ENCODE measurements at places on chromosomes 1 and 21.
A peak's percentile ranks its signal among the peaks of the same experiment; 100 is the strongest.

DNA sequence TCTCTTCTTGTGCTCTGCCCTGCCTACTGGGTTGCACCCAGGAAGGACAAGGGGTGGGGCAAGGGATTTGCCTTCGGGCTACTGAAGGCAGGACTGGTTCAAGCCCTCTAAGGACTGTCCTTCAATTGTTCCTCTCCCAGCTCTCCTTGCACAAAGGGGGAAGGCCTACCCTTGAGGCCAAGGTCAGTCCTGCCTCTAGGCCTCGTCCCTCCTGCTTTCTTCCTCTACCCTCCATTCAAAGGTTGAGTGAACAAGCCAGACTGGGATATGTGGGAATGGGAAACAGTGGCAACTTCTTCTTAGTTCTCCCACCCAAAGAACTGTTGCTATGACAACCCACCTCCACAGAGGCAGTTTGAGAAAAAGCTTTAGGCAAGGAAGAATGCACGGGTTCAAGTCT is 2.7 kb downstream of the LURAP1 start:
- no peak for DNase-seq

- no peak for DNase-seq
These were observed 90.3 kb downstream of the WLS start for GRCh38 chr1:68142036-68142435.

GRCh38 chr1:6127587-6128163 is 52.4 kb downstream of the CHD5 start:
- DNase-seq, result no peak

DNA sequence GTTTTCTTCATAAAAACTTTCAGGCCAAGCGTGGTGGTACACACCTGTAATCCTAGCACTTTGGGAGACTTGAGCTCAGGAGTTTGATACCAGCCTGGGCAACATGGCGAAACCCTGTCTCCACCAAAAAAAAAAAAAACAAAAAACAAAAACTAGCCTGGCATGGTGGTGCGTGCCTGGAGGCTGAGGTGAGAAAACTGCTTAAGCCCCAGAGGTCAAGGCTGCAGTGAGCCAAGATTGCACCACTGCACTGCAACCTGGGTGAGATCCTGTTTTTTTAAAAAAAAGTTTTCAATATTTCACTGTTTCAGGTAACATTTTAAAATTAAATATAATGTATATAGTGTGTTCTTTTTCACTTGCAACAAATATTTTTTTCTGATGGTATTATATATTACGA is 13.5 kb upstream of the B3GALT2 start:
- DNase-seq, result no peak

GRCh38 chr1:225700164-225700821 is 47.4 kb upstream of the ENAH start:
- DNase-seq, result no peak

DNA sequence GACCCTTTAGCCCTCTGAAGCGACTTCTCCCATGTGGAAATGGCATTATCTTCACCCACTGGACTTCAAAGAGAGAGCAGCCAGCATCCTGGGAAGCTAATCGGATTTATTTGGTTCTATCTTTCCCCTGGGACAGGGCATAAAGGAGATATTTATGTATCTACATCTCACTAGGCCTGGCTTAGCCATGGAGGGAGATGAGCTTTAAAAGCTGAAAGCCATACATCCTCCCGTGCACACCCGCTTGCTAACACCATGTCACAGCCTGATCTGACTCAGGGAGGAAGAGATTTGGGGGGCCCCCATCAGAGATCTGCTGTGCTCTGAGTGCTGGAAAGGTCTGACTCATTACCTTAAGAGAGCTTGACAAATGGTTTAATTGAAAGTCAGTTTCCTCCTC is 155.9 kb downstream of the PLXNA2 start:
- DNase-seq, result no peak

DNA sequence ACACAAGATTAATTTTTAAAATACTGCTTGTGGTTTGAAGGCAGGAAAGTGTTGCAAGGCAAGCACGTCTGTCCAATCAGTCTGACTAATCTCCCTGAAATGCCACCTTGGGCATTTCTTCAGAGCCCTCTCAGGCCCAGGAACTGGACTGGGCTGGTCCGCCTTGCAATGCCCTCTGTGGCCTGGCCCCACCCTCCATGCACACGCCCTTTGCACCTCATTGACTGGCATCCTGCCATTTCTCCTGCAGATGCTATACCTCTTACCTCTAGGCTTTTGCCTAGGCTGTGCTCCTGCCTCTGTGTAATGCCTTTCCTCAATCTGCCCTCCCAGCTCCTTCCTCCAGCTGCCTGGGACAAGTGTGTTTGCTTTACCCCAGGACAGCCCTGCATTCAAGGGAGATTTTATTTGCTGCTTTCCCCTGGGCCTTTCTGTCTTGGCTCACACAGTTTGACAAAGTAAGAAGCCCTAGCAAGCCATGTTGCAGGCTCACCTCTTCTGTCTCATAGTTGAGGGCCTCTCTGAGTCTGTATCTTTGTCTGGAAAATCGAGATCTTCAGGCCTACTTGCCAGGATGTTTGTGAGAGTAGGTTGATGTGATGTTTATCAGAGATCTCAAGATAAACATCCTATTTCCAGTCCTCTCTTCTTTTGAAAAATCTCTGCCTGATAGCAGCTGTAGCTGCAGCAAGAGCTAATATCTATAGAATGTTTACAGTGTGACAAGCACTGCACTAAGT is 149.2 kb upstream of the JUN start:
- DNase-seq, result peak; percentile 26

- no peak for DNase-seq
These were observed 261.5 kb upstream of the VAMP3 start for GRCh38 chr1:7509598-7509997.

- no peak for DNase-seq
These were observed 102.9 kb downstream of the PTPRC start for GRCh38 chr1:198741744-198742143.

DNA sequence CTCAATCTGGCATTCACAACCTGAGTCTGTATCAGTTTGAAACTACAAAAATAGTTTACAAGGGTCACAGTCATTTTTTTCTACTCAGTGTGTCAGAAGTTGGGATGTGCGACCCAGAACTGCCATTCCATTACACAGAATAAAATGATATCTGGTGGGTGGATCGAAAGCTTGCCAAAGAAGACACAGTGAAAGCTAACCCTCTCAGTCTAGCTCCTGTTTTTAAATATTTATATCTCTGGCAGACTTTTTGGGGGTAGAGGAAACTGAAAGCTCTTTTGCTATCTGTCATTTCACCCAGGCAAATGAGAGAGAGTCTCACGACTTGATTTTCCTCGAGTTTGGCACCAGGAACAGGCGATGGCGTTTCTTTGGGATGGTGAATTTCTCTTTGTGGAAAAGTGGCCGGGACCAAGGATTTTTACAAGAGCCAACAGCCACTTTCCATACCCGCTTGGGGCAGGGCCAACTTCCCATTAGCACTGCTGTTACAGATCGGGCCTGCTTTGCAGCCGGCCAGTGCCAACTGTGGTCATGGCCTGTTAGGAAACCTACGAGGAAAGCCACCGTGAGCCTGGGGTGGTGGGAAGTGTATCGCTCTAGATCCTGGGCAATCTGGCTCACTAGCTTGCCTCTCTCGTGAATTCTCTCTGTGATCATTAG is 185.5 kb upstream of the NFIA start:
- no peak for DNase-seq

DNA sequence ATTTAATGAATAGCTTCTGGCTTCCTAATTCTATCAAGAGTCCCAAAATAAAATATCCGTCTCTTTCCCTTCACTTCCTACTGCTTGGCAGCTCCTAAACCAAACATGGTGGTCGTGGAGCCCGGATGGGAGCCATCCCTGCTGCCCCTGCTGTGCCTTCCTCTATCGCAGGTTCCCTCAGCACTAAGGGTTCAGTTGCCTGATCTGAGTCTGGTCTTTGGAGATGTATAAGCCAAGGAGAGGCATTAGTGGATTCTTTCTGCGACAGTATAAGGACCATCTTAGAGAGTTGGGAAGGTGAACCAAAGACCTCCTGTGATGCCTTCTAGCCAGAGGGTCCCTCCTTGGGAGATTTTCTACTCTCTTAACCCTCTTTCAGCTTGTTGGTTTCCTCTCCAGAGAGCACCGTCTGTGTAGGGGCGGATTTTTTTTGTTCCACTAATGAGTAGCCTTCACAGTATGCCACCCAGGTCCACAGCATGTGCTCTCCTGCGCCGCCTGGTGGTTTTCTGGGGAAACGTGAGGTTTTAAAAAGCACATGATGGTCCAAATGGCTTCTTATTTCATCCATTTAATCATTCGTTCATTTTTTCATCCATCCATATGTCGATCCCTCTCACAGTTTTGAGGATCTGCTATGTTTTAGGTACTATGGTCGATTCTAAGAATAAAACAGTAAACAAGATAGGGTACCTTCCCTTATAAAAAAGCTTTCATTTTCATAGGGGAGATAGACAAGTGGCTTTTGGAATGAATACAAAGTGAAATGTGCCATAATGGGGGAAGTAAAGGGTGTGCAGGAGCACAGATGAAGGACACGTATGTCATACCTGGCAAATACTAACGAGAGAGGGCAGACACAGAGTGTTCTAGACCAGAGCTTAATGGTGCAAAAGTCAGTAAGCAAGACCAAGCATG is 71.0 kb downstream of the NFASC start:
- DNase-seq, result peak; percentile 65

All from Kasumi-1 (cell line).